ENCODE measurements at places on chromosomes 3 and 15.

DNA sequence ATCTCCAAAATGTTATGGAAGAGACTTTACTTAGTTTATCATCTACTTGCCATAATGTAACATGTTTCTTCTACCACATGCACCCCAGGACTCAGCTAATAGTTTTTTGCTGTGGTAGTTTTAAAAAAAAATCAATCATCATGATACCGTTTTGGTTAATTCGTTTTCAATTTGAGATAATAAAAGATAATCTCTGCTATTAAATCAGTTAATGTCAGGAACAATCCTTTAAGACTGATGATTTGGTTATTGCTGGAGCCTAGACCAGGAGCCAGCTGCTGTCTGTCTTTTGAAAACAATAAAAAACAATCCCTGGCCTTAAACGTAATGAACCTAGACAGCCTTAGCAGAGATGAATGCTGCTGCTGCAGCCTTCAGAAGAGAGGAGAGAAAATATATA, 403.7 kb downstream of the OXSM start:
- DNase-seq: no peak

GRCh38 chr3:71987089-71987735, 202.3 kb upstream of the PROK2 start:
- no peak for DNase-seq

GRCh38 chr15:31324806-31325594, 1.6 kb upstream of the KLF13 start:
- no peak for DNase-seq

GRCh38 chr3:107468782-107469181, 54.0 kb upstream of the BBX start:
- DNase-seq: no peak

DNA sequence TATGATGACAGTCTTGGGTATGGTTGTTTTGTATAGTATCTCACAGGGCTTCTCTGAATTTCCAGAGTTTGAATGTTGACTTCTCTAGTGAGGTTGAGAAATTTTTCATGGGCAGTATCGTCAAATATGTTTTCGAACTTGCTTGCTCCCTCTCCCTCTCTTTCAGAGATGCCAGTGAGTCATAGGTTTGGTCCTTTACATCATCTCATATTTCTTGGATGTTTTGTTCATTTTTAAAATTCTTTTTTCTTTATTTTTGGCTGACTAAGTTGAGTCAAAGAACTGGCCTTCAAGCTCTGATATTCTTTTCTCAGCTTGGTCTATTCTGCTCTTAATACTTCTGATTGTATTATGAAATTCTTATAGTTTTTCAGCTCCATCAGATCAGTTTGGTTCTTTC, 282.3 kb upstream of the NECTIN3 start:
- DNase-seq: no peak
